ENCODE measurements at places on chromosomes 11 and 22. TPM values are rescaled to one million over a fixed set of nuclear protein-coding genes. Genes with fewer than 3 reads are reported as not detected.

GRCh38 chr11:28505232-28505631 lies 397.0 kb downstream of the METTL15 start:
- no peak for DNase-seq

- DNase-seq, result no peak
Observed at GRCh38 chr22:27972732-27973698, 54.0 kb upstream of the PITPNB start.

DNA sequence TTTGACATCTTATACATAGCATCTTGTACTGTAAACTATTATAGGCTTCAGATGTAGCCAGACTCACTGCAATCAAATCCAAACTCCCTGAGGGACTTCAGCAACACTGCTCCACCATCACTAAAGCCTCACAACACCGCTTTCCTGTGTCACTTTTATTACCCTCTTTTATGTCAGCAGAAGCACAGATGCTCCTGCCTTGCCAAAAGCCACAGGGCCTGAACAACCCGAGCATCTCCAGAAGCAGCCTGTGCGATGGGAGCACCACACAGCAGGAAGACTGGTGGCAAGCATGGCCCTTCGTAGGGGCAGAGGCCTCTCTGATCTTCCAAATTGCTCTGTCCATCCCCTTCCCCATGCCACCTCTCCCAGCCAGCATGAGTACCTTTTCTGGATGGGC lies 22.9 kb downstream of the TMEM123 start:
- DNase-seq, result no peak

- DNase-seq, result peak; percentile 97
Observed at GRCh38 chr11:3000032-3000961, 8.2 kb upstream of the NAP1L4 start.

DNA sequence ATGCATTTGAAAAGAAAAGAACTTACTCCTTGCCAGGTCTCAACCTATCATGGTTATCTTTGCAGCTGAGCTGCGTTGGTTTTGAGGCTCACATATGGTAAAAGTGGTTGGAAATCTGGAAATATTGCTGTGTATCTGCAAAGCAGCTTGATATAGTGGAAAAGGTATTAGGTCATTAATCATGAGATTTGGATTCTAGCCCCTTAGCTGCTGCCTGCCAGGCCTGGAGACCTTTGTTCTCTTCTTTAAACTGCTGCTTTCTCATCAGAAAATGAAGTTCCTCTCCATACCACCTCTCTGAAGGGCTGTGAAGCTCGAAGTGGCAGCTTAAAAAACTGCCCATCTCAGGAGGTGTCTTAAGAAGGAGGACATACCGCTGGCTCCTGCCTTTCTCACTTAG lies 5.7 kb downstream of the PPARA start:
- DNase-seq, result no peak

DNA sequence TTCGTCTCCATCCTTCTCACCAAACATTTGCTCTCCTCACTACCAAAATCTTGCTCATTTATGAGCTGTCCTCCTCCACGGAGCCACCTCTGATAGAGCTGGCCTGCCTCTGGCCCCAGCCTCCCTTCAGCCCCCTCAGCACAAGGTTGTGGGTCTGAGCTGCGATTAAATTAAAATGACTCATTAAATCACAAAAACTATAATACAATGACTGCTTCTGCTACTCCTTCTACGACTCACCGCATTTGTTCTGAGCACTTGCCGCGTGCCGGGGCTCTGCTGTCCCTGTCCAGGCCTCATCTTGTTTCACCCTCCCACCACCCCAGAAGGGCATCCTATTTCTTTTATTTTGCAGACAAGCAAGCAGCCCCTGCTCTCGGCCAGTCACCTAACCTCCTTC lies 49.2 kb upstream of the TIMP3 start:
- DNase-seq, result no peak

- no peak for DNase-seq
Observed at GRCh38 chr11:110355011-110355744, 58.8 kb upstream of the RDX start.

Gene MACROD1
- total RNA-seq, result 34.1 TPM

Gene FAM227A
- total RNA-seq, result 9.9 TPM
